Stimulated activated CD4-positive, alpha-beta T cell treated with anti-CD3 and anti-CD28 coated beads, Interleukin-1b, Interleukin-23, amount 100 ng/mL, for 1 hour (primary cell): ENCODE measurements at places on chromosomes 2 and 18.

- DNase-seq = no peak
These were observed 133.4 kb downstream of the DOCK10 start for GRCh38 chr2:224908818-224909217.

DNA sequence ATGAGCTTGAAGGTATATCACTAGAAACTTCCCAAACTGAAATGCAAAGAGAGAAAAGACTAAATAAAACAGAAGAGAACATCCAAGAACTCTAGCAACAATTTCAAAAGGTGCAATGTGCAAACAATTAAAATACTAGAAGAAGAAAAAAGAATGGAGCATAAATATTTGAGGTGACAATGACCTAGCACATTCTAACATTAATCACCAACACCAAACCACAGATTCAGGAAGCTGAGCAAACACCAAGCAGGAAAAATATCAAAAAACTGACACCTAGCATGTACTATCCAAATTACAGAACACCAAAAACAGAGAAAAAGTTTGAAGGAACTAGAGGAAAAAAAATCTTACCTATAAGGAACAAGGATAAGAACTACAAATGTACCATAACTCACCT lies 460.8 kb downstream of the IRS1 start:
- DNase-seq = no peak

DNA sequence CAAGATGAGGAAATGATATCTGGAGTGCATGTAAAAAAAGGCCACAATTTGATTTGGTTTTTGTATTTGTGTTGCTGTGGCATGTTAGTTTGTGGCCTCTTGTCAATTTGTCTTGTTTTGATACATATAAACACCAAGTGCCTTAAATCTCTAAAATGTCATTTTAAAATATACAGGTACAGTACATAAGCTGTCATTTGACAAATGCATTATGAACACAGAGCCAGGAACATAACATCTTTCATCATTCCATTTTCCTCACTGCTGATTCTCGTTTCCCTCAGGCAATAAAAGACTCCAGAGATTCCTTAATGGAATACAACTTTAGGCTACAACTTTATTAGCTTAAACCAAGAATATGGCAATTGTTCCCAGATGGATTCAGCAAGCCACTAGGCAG lies 217.5 kb downstream of the ZNF804A start:
- DNase-seq = no peak

GRCh38 chr2:152558158-152558984 lies 158.9 kb downstream of the PRPF40A start:
- DNase-seq = no peak

GRCh38 chr2:211836409-211836808 lies 702.2 kb downstream of the ERBB4 start:
- DNase-seq = no peak
